Memory B cell (primary cell): ENCODE measurements at places on chromosomes 3 and 15.
A peak's percentile ranks its signal among the peaks of the same experiment; 100 is the strongest.

GRCh38 chr15:28289694-28290463 is 32.1 kb downstream of the HERC2 start:
- no peak for DNase-seq

- DNase-seq = no peak
Measured at GRCh38 chr15:67137319-67137718, 71.9 kb downstream of the SMAD3 start.

GRCh38 chr15:55992769-55993110 is 672 bp downstream of the NEDD4 start:
- no peak for DNase-seq

GRCh38 chr3:52001443-52001974 is 5.8 kb upstream of the RPL29 start:
- DNase-seq = peak; percentile 87

DNA sequence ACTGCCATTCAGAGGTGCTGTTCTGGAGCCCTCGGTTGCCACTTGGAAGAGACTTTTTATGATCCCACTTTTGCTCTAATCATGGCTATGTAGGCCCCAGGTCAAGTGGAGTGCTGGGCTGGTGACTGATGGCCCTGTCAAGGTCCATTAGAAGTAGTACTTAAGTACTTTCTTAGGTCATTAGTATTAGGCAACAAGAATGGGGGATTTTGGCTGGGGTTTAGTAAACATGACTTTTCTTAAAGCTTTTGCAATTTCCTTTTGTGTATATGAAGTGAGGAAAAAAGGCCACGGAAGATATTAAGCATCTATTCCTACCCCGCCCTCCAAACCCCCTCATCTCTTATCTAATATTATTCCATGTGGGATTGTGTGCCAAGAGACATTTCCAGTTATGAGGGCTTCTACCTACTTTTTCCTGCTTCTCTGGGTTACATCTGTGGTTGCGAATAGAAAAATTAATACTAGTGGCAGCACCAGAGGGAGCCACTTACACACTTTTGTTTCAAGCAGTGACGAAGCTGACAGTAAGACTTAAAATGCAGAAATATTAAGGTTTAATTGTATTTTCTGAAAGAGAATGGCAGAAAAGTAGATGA is 13.9 kb downstream of the NLGN1 start:
- no peak for DNase-seq

DNA sequence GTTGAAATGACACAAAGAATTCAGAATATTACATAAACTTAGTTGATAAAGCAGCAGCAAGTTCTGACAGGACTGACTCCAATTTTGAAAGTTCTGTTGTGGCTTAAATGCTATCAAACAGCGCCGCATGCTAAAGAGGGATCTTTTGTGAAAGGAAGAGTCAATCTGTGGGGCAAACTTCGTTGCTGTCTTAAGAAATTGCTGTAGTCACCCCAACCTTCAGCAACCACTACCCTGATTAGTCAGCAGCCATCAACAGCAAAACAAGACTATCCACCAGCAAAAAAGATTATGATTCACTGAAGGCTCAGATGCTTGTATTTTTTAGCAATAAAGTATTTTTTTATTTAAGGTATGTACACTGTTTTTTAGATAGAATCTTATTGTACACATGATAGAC is 14.2 kb downstream of the CRBN start:
- DNase-seq = no peak

DNA sequence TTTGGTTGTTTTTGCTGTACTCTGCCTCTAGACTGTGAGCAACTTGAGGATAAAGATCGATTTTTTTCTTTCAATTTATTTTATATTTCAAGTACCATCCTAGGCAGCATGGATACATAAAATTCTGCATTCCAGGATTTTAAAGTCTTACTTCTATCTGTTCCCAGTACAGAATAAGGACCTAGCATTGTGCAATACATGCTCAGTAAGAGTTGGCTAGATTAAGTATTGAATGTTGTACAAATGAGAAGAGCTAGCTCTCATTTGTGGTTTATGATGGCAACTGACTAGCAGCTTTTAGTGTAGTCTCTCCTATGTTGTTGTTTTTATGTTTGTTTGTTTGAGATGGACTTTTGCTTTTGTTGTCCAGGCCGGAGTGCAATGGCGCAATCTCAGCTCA is 222.7 kb downstream of the TP63 start:
- DNase-seq = no peak

DNA sequence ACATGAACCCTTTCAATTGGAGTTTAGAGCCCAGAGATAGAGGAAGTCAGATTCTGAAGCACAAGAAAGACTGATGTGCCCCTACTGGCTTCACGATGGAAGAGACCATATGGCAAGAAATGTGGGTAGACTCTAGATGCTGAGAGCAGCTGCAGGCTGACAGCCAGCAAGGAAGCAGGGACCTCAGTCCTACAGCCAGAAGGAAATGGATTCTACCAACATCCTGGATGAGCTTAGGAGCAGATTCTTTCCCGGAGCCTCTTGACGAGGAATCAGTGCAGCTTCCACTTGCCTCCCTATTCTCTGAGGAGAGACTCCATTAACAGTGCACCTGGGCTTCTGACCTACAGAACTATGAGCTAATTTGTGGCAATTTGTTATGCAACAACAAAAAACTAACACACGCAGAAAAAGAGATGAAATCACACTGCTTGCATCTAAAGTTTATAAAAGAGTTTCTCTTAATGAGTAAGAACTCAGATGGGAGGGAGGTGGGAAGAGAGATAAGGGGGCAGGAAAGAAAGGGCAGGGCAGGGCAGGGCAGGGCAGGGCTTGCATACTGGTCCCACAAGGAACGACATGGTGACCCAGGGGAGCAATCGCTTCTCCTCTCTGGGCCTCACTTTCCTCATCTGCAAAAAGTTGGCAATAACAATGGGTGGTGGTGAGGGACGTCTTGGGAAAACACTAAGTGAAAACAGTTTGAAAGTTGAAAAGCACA is 440.9 kb downstream of the FOXP1 start:
- no peak for DNase-seq

DNA sequence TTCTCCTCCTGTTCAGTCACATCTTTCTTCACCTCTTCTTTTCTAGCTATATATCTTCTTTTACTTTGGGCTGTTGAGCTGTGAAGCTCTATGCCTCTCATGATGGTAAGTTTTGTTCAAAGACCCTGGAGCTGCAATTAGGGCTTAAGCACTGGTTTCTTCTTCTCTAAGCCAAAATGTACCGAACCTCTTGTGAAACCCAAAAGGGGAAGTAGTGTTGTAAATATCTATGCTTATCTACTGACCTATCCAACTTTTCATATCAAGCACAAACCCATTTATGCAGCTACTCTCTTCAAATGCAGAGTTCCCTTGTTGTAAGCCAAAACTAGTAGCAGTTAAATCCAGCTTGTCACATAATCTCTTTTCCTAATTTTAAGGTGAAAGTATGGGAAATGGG is 123.6 kb upstream of the CD96 start:
- DNase-seq = no peak

DNA sequence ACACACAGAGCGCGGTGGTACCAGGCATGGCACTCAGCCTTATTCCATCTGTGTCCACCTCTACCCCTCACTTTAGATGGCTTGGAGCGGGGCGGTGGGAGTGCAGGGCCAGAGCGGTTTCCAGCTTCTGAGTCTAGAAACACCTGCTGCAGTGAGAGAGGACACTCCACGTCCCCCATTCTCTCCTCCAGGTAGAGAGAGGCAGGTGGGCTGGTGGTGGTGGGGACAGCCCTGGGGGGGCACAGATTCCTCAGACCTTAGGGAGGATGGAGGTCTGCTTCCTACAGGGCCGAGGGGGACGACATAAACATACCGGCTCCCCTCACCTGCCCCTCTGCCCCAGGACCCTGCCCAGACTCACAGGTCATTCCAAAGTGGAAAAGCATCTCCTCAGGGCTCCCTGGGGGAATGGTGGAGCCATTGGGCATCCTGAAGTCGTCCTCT is 40.4 kb downstream of the MUC20 start:
- DNase-seq = no peak

GRCh38 chr3:27221264-27221932 is 147.8 kb downstream of the NEK10 start:
- DNase-seq = no peak

- DNase-seq = no peak
Measured at GRCh38 chr3:113079218-113079961, 88.6 kb downstream of the GTPBP8 start.

DNA sequence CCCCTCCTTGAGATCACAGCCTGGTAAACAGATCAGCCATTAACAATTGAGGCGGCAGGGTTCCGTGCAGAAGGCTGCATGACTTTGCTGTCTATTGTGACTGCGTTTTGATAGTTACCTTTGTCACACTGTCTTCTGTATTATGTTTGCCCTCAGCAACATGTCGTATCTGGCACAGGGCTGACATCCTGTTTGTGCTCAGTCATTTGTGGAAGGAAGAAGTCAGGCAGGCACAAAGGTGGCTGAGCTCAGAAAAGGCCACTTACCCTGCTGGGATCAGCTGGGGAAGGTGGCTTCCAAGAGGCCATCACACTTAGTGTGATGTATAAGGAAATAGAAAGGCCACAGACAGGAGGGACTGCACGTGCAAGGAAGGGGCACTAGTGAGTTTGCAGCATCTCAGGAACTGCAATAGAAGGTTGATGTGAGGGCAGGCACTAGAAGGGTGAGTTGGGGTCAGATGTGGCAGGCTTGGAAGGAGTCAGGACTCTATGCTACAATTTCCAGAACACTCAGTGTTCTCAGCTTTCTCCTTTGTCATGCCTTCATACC is 13.4 kb downstream of the PML start:
- DNase-seq = no peak

DNA sequence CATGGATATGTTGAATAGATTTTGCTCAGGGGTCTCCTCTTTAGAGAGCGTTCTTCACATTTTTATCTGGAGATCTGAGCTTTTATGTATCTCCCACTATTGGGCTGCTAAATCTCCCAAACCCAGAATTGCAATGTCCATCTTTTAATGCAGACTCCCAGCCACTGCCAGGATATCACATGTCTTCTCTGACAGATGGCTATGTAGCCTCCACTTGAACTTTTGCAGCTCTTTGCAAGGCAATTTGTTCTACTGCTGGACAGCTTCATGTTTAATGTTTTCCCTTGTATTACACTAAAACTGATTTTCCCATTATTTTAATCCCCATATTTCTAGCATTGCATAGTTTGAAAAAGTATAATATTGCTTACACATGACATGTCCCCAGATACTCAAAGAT is 177.2 kb downstream of the LPP start:
- DNase-seq = no peak

DNA sequence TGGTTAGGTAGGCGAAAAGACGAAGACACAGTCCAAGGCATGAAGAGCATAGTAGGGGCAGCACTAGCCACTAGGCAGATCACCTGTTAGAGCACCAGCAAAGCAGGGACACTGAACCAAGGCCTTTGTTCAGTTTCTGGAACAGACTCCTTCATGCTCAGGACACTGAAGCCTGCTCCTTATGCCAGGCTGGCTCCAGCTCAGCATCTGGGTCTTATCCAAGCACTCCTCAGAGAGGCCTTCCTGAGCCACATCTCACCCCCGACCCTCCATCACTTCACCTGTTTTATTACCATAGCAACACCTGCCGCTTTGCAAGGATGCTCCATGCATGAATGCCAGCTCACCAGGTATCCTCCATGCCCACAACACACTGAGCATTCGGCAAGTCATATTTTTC is 206.3 kb upstream of the CHRNA7 start:
- no peak for DNase-seq

DNA sequence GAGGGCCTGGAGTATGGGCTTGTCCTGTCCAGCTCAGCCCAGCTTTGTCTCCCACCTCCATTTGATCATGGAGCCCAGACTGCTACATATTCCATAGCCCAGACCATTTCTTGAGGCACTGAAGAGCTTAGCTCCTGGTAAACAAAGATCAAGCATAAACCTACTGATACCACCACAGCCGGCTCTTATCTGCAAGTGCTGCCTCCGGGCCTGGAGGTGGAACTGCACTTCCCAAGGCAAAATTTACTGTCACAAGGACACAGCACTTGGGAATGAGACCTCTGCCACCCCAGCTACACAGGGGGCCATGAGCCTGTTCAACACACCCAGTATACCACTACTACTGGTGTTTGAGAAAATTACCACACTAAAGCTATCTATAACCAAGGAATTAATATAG is 53.7 kb upstream of the PLSCR5 start:
- DNase-seq = no peak
